Effector memory CD8-positive, alpha-beta T cell (primary cell): ENCODE measurements at places on chromosomes 5 and 9.

DNA sequence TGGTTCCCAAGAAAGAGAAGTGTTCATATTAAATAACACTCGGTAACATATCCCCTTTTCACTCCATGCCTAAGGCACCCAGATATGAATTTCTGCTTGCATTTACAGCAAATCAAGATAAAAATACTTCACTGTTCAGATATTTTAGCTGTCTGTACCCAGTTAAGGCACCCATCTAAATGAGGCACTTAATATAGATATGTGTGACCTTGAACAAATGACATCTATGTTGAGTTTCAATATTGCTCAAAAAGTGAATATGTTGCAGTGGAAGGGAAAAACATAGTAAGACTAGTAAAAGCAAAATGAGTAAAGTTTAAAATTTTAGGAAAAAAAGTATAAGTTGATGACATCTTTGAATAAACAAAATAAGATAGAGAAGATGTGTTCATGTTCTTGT is 32.4 kb upstream of the SPDL1 start:
- DNase-seq = no peak

DNA sequence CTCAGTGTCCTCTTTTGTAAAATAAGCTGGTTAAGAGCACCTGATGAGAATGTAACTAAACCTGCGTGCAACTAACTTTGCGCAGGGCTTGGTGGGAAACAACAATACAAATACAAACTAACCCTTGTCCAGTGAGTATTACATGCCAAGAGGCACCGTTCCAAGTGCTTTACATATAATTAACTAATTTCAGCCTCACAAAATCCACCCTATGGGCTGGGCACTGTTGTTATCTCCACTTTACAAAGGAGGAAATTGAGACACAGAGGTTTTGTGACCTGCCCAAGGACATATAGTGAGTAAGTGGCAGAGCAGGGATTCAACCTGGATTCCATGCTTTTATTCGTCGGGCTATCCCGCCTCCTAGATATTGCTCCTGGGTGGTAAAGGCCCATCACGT is 26.2 kb upstream of the TNIP1 start:
- no peak for DNase-seq

DNA sequence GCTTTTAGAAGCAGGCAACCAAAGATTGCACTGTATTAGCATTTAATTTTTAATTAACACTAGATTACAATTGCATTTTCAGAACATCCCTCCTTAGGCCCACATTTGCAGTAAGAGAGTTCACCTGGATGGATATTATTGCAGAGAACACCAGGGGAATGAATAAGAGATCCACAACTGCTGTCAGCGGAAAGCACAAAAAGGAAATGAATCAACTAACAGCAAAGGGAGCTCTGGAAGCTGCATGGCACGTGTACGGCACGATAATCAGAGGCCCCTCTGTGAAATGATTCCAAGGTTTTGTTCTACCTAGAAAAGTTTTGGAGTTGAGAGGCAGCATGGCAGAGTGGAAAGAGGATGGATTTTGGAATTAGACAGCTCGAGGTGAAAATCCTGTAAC is 361.2 kb upstream of the C9orf72 start:
- no peak for DNase-seq

DNA sequence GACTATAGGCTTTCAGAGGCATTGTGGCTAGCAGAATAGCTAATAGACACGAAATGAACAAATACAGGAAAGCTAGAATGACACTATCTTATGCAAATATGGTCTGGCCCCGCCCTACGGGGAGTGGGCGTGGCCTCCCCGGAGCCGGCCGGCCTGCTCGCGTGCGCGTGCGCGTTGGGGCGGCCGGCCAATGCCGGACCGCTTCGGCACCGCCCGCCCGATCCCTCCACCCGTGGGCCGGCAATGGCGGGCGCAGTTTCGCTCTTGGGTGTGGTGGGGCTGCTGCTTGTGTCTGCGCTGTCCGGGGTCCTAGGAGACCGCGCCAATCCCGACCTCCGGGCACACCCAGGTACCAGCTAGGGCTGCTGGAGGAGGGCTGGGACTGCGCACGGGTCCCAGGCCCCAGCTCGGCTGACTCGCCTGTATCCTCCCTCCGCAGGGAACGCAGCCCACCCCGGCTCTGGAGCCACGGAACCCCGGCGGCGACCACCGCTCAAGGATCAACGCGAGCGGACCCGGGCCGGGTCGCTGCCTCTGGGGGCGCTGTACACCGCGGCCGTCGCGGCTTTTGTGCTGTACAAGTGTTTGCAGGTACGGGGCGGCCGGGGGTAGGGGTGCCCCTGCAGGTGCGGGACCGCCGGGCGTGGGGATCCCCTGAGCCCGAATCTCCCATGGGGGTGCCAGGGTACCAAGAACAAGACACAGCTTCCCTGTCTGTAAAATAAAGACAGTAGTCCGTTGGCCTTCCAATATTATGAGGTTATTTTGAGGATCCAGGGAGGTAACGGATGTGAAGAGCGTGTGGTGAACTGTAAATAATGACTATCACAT is at the start of gene CCDC107:
Gene CCDC107 (plus strand): TSS at position 156 of the 831 bp plus-strand sequence. CDS start 88 bp downstream, at position 244.
- DNase-seq = peak; percentile 83

- no peak for DNase-seq
Observed at GRCh38 chr5:161030229-161030628, 178.2 kb upstream of the ATP10B start.

DNA sequence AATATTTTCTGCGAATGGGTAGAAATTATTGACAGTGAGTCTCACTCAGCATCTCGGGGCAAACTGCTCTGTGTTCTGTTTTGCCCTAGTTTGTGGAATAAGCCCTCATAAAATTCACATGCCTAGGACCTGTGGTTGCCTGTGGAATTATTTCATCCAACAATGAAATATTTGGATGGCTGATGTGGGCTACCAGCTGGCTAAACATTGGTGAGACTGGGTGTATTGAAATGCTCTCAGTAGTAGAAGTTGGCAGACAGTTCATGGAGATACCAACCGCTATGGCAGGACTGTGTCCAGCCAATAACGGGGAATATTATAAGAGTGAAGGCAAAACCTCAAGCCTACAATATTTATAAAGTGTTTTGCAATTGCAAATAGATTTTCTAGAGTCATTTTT is 344.1 kb upstream of the RPS23 start:
- DNase-seq = no peak

GRCh38 chr5:152529440-152529839 is 124.4 kb upstream of the NMUR2 start:
- DNase-seq = no peak

- DNase-seq = no peak
Observed at GRCh38 chr5:143986516-143987212, 174.7 kb downstream of the HMHB1 start.

DNA sequence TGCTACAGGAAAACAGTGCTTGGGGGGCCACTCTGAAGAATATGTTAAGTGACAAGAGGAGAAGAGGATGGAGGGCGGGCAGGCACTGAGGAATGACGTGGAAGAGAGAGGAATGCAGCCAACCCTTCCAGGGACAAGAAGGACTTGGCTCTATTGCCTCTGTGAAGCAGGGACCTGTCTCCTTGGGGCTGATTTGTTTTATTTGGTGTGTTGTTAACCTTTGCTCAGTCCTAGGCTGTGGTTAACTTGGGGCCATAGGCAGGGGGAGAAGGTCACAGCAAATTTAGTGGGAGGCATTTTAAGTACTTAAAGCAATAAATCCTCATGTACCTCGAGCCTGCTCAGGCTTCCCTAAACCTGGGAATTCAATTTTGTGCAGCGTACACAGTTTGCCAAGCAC is 39.9 kb downstream of the KIF4B start:
- DNase-seq = no peak

GRCh38 chr9:83544002-83544698 is 5.9 kb upstream of the FRMD3 start:
- DNase-seq = no peak

DNA sequence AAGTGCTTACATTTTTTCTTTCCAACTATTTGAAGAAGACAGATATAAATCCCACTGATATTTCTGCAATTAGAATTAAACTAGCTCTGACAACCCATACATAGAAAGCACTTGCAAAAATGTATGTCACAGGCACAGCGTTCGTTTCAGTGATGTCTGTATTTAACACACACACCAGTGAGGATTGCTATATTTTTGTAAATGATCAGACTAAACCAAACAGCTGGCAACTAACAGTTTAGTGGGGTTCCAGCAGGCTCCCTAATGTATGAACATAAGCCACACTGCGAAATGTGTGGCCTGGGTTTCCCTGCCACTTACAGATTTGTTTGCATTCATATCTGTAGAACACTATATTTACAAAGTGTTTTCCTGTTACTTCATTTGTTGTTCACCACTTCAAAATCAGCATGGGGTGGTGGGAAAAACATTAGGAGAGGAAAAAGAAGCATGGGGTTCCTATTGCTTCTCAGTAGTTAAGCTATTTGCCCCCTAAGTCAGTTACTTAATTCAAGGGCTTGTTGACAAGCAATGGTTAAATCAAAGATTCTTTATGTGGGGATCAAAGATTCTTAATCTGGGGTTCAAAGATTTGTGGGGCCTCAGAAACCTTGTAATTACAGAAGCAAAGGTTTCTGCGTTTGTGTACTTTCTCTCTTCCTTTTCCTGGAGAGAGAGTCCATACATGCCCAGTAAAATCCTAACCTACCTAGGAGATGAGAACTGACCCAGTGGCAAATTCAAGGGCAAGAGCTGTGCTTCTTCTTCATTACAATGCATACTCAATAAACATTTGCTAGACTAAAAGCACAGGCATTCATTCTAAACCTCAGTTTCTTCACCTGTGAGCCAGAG is 27.1 kb downstream of the ZNF608 start:
- no peak for DNase-seq

- no peak for DNase-seq
Observed at GRCh38 chr5:65326922-65327321, 154.8 kb downstream of the ADAMTS6 start.

DNA sequence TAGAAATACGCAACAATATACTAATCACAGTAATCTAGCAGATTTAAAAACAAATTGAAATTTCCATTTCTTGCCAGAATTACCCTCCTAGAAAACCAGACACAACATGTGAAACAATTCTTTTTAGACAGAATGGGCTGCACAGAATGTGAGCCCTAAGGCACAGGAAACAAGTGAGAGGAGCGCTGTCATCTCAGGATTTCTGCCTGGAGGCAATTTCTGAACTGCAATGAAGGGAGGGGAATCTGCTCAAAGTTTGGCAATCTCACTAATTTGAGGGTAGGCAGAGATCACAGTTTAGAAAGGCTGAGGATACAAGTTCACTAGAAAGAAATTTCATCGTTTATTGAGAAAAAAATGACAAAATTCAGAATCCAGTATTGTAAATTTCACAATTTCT is 70.3 kb downstream of the INIP start:
- no peak for DNase-seq

DNA sequence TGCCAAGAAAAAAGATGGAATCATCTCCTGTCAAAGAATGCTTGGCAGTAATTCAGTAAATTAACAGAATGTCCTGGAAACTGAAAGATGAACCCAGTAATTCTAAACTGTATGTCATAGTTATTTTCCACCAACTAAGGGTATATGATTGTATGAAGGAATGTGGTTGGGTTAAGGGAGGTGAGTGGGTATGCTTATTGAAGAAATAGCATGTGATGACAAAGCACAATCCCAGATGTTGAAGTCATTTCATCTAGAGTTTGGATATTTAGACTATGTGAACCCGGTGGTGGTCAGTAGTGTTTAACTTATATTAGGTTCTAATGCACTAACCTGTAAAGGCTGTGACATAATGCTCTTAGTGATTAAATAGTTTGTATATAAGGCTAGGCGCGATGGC is 87.3 kb downstream of the CDKN2A start:
- no peak for DNase-seq

- peak; percentile 49 for DNase-seq
Observed at GRCh38 chr9:75087289-75087823, 599 bp downstream of the NMRK1 start.

GRCh38 chr9:2824564-2824963 is 19.3 kb downstream of the PUM3 start:
- DNase-seq = no peak

- no peak for DNase-seq
Observed at GRCh38 chr9:94166976-94167346, 82.7 kb downstream of the PTPDC1 start.

- no peak for DNase-seq
Observed at GRCh38 chr9:33273266-33273971, 8.6 kb downstream of the CHMP5 start.

- DNase-seq = no peak
Observed at GRCh38 chr9:109806506-109807115, 26.6 kb downstream of the PALM2AKAP2 start.
